Testis (tissue), 5 donors: ENCODE measurements at places on chromosomes 5 and 9.

GRCh38 chr9:75147638-75148037 is 59.3 kb downstream of the OSTF1 start:
- DNase-seq, result no peak
- H3K4me3 ChIP-seq, result no peak overlapping the region
- no peaks in the 10 kb centered on the region for H3K36me3 ChIP-seq
- H3K4me1 ChIP-seq, result no peaks in the 10 kb centered on the region
- no peak overlapping the region for H3K27ac ChIP-seq
- no peaks in the 10 kb centered on the region for H3K27me3 ChIP-seq

- H3K36me3 ChIP-seq, result no peaks in the 10 kb centered on the region
- no peaks in the 10 kb centered on the region for H3K27me3 ChIP-seq
Observed at GRCh38 chr9:68913054-68913453, 100.9 kb downstream of the PRKACG start.

- no peaks in the 10 kb centered on the region for H3K27me3 ChIP-seq
- H3K27ac ChIP-seq, result no peak overlapping the region
- DNase-seq, result no peak
- H3K4me1 ChIP-seq, result no peaks in the 10 kb centered on the region
Observed at GRCh38 chr5:14591548-14591947, 10.0 kb downstream of the OTULINL start.

DNA sequence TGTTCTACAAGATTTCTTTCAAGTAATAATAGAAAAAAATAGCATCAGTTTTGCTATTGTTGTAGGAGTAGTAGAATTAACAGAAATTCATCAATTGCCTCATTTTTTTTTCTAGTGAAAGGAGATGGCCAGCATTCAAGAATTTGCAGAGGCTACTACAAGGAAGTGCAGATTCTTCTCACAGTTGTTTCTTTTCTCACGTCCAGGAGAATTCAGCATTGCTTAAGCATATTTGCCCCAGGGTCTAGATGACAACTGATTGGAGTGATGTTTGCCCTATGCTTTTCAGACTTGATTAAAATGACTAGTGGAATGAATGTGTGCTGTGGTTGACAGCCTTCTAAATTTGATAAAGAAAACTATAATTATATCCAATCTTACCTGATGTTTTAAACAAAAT is 46.6 kb upstream of the SLC12A2 start:
- no peaks in the 10 kb centered on the region for H3K27me3 ChIP-seq
- H3K4me1 ChIP-seq, result no peaks in the 10 kb centered on the region
- H3K27ac ChIP-seq, result no peak overlapping the region
- DNase-seq, result no peak
- H3K36me3 ChIP-seq, result no peaks in the 10 kb centered on the region
- no peak overlapping the region for H3K4me3 ChIP-seq

- peak; percentile 25 for DNase-seq
- no peak overlapping the region for H3K4me3 ChIP-seq
- no peaks in the 10 kb centered on the region for H3K36me3 ChIP-seq
- H3K27ac ChIP-seq, result peak overlapping the region; percentile 19
- H3K4me1 ChIP-seq, result peaks cover 5% of the 10 kb centered on the region
- no peaks in the 10 kb centered on the region for H3K27me3 ChIP-seq
Observed at GRCh38 chr5:157543825-157544622, 31.6 kb downstream of the ADAM19 start.

DNA sequence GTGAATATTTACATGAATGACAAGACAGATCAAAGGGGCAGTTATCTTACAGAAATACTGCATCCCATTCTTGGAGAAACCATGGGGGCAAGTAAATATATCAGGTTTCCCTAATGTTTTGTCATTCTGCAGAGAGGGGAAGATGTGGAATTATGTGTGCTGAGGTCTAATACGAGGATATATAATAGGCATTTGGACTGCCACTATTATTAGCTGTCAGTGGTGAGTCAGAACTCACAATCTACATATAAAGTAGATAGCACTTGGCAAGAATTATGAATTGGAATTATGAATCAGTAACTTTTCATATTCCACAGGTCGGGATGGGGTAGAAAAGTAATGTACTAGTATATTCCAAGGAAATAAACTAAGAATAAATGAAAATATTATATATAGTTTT is 121.7 kb downstream of the GIN1 start:
- H3K27ac ChIP-seq, result no peak overlapping the region
- no peak for DNase-seq
- H3K27me3 ChIP-seq, result no peaks in the 10 kb centered on the region
- no peaks in the 10 kb centered on the region for H3K36me3 ChIP-seq
- H3K4me3 ChIP-seq, result no peak overlapping the region

DNA sequence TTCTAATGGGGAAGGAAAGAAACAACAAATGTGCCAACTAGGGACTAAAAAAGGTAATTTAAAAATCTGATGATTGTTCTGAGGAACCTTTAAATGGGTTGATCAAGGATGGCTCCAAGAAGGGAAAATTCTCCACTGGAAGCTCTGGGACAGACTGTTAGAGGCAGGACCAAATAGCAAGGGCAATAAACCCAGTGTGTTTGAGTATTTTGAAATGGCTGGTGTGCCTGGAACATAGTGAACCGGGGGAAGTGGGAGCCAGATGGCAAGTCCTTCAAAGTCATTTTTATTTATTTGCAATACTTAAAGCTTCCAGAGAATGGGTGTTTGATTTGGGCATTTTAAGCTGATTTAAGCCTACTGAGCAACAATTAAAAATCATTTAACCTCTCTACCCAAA is 587.7 kb upstream of the MEF2C start:
- H3K27ac ChIP-seq, result no peak overlapping the region
- H3K4me1 ChIP-seq, result no peaks in the 10 kb centered on the region
- H3K36me3 ChIP-seq, result no peaks in the 10 kb centered on the region
- H3K4me3 ChIP-seq, result no peak overlapping the region

- H3K27me3 ChIP-seq, result no peaks in the 10 kb centered on the region
- no peaks in the 10 kb centered on the region for H3K36me3 ChIP-seq
- H3K27ac ChIP-seq, result no peak overlapping the region
- DNase-seq, result no peak
- no peak overlapping the region for H3K4me3 ChIP-seq
Observed at GRCh38 chr9:131995382-131995781, 84.3 kb downstream of the MED27 start.

DNA sequence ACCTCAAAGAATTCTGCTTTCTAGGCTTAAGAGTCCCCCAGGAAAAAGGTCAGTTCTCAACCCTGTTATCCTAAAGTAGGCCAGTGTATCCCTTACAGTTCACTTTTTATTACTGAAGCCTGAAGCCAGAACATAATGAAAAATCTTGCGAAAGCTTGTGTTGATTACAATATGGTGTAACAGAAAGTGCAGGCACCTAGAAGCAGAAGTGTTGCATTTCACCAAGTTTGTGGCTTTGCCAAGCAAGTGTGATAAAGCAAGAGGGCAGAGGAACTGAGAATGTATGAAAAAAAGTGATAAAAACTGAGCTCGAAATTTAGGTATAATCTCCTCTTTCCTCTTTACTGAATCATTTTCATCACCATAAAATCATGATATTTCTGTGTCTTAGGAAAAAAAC is 26.2 kb downstream of the AGTPBP1 start:
- no peak overlapping the region for H3K4me3 ChIP-seq
- H3K36me3 ChIP-seq, result no peaks in the 10 kb centered on the region
- H3K4me1 ChIP-seq, result no peaks in the 10 kb centered on the region
- no peaks in the 10 kb centered on the region for H3K27me3 ChIP-seq
- H3K27ac ChIP-seq, result no peak overlapping the region
- DNase-seq, result no peak

GRCh38 chr5:140010798-140011197 is 32.3 kb downstream of the NRG2 start:
- no peaks in the 10 kb centered on the region for H3K4me1 ChIP-seq
- no peak overlapping the region for H3K4me3 ChIP-seq
- no peaks in the 10 kb centered on the region for H3K36me3 ChIP-seq
- no peak for DNase-seq
- H3K27ac ChIP-seq, result no peak overlapping the region

- H3K27me3 ChIP-seq, result no peaks in the 10 kb centered on the region
- no peaks in the 10 kb centered on the region for H3K36me3 ChIP-seq
- no peak for DNase-seq
- H3K4me1 ChIP-seq, result peaks cover 7% of the 10 kb centered on the region
- H3K4me3 ChIP-seq, result no peak overlapping the region
Observed at GRCh38 chr5:43604699-43605098, 1.7 kb downstream of the NNT start.

GRCh38 chr5:131281133-131281867 is 17.4 kb downstream of the CDC42SE2 start:
- no peaks in the 10 kb centered on the region for H3K27me3 ChIP-seq
- no peak overlapping the region for H3K27ac ChIP-seq
- no peak overlapping the region for H3K4me3 ChIP-seq
- H3K36me3 ChIP-seq, result no peaks in the 10 kb centered on the region
- no peak for DNase-seq

DNA sequence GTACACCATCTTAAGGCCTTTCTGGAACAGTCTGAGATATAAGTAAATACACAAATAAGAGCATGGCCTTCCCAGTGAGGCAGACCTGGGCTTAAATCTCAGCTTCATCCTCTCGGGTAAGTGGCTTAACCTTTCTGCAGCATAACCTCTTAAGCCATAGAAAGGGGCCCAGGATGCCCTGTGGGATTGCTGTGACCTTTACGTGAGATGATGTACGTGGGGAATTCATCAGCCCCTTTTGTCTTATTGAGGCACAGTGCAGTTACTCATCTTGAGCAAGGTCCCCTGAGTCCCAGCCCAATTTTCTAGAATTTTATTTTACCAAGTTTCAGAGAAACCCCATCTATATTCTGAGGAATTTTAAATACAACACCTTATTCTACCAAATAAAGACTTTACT is 92.2 kb downstream of the PDE8B start:
- DNase-seq, result no peak
- H3K4me1 ChIP-seq, result no peaks in the 10 kb centered on the region
- H3K27me3 ChIP-seq, result no peaks in the 10 kb centered on the region
- H3K4me3 ChIP-seq, result no peak overlapping the region
- no peak overlapping the region for H3K27ac ChIP-seq

GRCh38 chr9:16387382-16387781 is 483.1 kb downstream of the BNC2 start:
- H3K27ac ChIP-seq, result no peak overlapping the region
- H3K27me3 ChIP-seq, result no peaks in the 10 kb centered on the region
- no peak for DNase-seq
- H3K36me3 ChIP-seq, result no peaks in the 10 kb centered on the region
- no peak overlapping the region for H3K4me3 ChIP-seq

DNA sequence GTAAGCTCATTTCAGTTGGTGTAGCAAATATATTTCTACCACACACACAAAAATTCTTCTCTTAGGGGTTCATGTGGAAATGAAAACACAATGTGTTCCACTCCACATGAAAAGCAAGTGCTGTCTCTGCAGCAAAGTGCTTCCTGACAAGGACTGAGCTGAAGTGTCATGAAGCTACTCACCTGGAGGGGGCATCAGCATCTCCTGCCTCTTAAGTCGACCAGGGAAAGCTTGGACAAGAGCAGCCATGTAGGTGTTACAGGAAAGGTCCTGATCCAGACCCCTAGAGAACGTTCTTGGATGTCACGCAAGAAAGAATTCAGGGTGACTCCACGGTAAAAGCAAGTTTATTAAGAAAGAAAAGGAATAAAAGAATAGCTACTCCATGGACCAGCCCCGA is 62.8 kb downstream of the SV2C start:
- H3K4me1 ChIP-seq, result no peaks in the 10 kb centered on the region
- H3K27me3 ChIP-seq, result no peaks in the 10 kb centered on the region
- no peak for DNase-seq
- no peaks in the 10 kb centered on the region for H3K36me3 ChIP-seq

- H3K27me3 ChIP-seq, result no peaks in the 10 kb centered on the region
- no peak overlapping the region for H3K27ac ChIP-seq
- no peak for DNase-seq
- no peaks in the 10 kb centered on the region for H3K36me3 ChIP-seq
- H3K4me1 ChIP-seq, result peaks cover 8% of the 10 kb centered on the region
Observed at GRCh38 chr5:2752059-2752820, 763 bp upstream of the IRX2 start.

DNA sequence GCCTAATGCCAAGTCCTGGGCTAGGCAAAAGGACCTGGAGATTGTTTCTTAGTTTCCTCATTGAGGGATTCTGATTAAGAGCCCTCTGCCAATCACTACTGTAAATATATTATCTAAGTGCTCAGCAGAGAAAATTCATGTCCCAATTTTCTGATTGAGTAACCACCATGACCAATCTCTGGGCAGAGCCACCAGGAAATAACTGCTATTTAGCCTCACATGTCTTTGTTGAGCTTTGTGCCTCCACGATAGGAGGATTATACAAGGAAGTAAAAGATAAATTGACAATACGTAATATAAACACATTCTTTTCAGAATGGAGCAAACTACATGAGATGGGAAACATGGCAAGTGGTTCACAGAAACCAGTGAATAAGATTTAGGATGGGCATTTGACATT is 396.1 kb upstream of the PAPPA start:
- H3K36me3 ChIP-seq, result no peaks in the 10 kb centered on the region
- H3K4me3 ChIP-seq, result no peak overlapping the region
- DNase-seq, result no peak
- no peak overlapping the region for H3K27ac ChIP-seq
- H3K4me1 ChIP-seq, result no peaks in the 10 kb centered on the region

- no peak overlapping the region for H3K27ac ChIP-seq
- no peaks in the 10 kb centered on the region for H3K36me3 ChIP-seq
- H3K4me1 ChIP-seq, result no peaks in the 10 kb centered on the region
Observed at GRCh38 chr5:158390577-158390976, 531.6 kb upstream of the CLINT1 start.

DNA sequence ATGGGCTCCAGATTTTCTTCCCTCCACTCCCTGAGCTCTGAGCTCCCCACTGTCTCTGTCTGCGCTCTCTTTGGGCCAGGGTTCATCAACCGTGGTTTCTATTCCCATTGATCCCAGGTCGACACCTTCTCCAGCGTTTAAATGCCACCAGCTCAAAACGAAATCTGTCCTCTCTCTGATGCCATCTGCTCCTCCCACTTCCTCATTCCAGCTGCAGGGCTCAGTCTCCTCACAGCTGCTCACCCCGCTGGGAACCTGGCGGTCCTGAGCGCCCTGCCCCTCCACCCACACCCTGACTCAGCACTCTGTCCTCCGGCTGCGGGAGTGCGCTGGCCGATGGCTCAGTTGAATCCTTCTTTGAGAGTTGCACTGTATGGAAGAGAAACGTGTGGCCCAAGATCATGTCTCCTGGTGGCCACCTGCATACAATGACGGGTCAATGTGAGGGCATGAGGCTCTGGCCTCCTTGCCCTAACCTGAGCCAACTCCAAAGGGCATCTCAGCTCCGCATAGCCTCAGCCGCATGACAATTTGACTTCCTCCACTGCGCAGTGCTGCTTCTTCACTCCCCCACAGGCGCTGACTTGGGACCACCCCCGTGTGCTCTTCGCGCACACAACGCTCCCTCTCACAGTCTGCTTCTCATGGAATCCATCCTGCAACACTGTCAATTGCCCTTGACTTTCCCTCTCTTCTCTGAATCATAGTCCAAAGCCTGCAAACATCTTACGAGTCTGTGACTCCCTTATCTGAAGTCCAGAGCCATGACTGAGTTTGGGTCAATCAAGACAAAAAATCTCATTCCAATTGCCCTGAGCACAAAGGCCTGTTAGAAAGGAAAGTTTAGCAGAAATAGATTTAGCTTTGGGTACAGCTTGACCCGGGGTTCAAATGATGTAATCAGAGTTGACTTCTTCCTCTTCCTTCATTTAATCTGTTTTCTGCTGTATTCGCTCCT is 82.4 kb downstream of the PTCH1 start:
- H3K36me3 ChIP-seq, result no peaks in the 10 kb centered on the region
- H3K27ac ChIP-seq, result no peak overlapping the region
- peak overlapping the region; percentile 44 for H3K4me3 ChIP-seq
- DNase-seq, result no peak
- no peaks in the 10 kb centered on the region for H3K4me1 ChIP-seq
